ENCODE measurements at places on chromosomes 6 and 20.

- no peak for DNase-seq
Observed at GRCh38 chr6:18861204-18861603, 474.1 kb downstream of the RNF144B start.

DNA sequence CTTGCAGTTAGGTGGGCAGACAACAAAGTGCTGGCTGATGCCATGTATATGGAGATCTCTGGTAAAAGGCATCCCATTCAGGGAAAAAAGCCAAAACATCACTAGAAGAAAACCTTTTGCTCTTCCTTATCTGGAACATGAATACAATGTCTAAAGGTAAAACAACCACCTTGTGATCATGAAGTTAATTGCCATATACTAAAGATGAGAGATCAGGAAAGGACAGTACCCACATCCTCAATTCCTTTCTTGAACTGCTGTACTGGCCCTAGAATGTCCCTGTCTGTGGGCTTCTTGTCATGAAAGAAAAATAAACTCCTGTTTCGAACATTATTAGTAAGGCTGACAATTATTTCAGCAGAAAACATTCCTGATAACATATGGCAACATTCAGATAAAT lies 19.3 kb downstream of the DEK start:
- DNase-seq, result no peak

- peak; percentile 40 for DNase-seq
Observed at GRCh38 chr6:158086504-158087223, 81.4 kb downstream of the SERAC1 start.

GRCh38 chr6:38146021-38146733 lies 326.6 kb downstream of the ZFAND3 start:
- no peak for DNase-seq

- DNase-seq, result no peak
Observed at GRCh38 chr6:11542863-11543262, 5.3 kb downstream of the TMEM170B start.

DNA sequence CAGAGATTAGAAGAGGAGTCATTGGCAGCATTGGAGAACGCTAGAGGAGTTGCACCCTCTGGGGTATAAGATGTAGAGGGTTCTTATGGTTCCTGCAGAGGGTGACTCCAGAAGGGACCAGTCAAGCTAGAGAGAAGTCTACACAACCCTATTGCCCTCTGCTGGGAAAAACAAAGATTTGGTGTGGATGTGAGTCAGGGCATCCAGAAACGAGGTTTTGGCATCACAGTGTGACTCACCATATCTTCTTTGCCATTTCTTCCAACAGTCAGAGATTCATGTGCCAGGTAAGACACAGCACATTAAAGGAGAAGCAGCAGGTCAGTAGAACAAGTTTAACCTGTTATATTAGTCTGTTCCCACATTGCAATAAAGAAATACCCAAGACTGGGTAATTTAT lies 598.8 kb downstream of the MAFB start:
- DNase-seq, result no peak

DNA sequence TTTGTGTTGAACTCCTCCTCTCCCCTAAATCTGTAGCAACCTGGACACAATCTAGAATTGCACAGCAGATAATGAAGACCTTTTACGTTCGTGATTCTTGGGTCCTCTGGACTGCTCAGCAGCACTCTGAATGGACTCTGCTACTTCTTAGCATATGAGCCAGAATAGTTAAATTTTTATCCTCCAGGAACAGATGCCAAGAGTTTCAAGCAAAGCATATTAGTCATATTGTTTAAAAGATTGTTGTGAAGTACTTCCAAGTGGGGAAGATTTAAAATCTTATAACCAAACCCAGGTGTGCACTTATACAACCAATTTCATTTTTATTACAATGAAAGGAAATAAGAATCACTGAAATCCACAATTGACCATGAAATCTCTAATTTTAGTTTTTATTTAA lies 118.9 kb upstream of the EXOC2 start:
- DNase-seq, result peak; percentile 31

DNA sequence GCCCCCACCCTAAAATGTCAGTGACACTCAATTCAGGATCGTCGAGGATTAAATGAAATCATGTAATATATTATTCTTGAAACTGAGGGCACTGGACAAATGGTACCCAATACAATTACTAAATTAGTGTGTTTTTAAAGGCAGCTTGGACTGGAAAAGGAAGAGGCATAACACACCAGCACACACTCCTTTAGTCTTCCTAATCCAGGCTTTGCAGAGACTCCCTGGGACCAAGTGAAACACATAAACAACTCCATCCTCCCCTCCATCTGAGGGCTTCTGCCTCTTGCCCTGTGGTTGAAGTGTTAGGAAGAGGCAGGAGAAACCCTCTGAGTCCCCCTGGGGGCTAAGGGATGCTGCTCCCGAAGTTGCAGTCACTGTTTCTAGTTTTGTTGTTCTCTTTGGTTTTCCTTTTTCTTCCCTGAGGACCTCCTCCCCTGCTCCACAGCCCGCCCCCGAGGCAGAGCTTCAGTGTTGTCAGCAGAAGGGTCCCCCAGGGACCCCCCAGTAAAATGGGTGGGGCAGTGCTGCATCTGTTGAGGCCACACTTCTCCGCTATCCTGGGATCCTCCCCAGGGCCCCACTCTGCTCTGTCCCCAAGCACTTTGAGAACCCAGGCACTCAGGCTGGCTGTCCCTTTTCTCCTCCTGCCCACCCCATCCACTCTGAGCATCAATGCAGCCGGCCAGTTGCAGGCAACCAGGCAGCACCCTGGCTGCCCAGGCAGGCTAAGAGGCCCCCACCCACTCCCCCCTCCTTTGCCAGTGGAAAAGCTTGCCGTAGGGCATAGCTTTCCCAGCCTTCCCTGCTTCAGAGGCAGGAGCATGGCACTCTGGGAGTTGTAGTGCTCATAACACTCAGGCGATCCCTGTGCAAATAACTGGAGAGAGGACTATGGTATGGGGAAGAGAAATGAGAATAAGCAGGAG lies 5.9 kb downstream of the TMEM63B start:
- DNase-seq, result peak; percentile 57

Data from fibroblast of the aortic adventitia (primary cell).